A549 treated with CpdA at 1 μM for 4 hours (cell line): ENCODE measurements at places on chromosomes 2 and 18. TPM values are rescaled to one million over a fixed set of nuclear protein-coding genes. Genes with fewer than 3 reads are reported as not detected.

Gene UGT1A8
- total RNA-seq: 0.03 to 0.08 TPM in 2 of 5 replicates, not detected in the others

Gene KYNU
- total RNA-seq: 311 to 380 TPM (median 336 TPM) in 5 replicates

Gene SPATS2L
- 126 to 133 TPM (median 132 TPM) in 5 replicates for total RNA-seq

Gene SGPP2
- total RNA-seq: 0.16 to 0.26 TPM (median 0.21 TPM) in 5 replicates

Gene REG3A
- total RNA-seq: not detected in 5 replicates

Gene ACSL3
- total RNA-seq: 80.5 to 114 TPM (median 92.6 TPM) in 5 replicates

Gene C2orf15
- 0.27 to 0.53 TPM (median 0.40 TPM) in 5 replicates for total RNA-seq

Gene INO80C
- total RNA-seq: 20.9 to 25.7 TPM (median 23.4 TPM) in 5 replicates
